ENCODE measurements at places on chromosomes 1 and 21.

GRCh38 chr1:228363686-228364067, 43.0 kb downstream of the TRIM11 start:
- no peak for DNase-seq

DNA sequence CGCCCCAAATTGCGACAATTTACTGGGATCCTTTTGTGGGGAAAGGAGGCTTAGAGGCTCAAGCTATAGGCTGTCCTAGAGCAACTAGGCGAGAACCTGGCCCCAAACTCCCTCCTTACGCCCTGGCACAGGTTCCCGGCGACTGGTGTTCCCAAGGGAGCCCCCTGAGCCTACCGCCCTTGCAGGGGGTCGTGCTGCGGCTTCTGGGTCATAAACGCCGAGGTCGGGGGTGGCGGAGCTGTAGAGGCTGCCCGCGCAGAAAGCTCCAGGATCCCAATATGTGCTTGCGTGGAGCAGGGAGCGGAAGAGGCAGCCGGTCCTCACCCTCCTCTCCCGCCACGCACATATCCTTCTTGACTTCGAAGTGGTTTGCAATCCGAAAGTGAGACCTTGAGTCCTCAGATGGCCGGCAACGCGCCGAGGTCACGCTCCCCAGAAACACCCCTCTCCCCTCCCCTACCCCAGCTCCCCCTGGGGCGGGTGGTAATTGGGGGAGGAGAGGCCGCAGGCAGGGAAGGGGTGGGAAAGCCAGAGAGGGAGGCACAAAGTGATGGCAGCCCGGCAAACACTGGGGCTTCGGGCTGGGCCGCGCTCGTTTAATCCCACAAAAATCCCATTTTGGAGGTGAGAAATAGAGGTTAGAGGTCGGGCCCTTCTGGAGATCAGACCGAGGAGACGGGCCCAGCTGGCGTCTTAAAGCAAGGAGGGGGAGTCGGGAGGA, 6.2 kb downstream of the SIM2 start:
- DNase-seq: no peak

DNA sequence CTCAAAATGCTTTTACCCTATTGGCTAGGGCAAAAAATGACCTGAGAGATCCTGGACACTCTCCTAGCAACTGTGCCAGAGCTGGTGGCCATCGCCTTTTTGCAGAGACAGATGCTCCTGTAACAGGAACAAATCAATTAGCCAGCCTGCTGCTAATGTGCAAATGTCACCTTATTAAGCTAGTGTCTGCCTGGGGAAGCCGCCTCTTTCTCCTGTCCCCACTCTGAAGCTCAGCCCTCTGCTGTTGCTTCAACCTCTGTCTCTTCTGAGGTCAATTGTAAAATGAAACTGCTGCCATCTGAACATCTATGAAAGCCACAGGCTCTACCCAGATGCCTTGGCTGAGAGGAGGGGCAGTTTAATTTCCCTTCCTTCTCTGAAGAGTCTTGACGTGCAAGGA, 85.5 kb upstream of the CACNA1E start:
- no peak for DNase-seq

DNA sequence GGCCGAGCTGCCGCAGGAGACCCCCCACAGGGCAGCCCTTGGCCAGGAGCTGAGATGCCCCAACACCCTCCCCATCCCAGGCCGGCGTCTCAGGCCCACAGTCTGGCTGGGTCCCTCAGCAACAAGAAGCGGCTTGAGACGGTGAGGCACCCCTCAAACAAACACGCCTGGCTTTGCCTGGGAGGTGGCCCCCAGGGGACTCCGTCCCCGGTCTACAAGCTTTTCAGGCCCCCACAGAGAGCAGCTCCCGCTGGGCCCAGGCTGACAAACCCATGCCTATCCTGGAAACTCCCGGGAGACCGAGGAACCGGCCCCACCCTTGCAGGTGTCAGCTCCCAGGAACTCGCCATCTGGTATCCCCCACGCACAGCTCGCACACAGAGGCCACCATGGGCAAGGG, 67.0 kb downstream of the ARHGEF16 start:
- DNase-seq: no peak

GRCh38 chr1:14968251-14968851, 185.2 kb upstream of the TMEM51 start:
- DNase-seq: peak; percentile 81

DNA sequence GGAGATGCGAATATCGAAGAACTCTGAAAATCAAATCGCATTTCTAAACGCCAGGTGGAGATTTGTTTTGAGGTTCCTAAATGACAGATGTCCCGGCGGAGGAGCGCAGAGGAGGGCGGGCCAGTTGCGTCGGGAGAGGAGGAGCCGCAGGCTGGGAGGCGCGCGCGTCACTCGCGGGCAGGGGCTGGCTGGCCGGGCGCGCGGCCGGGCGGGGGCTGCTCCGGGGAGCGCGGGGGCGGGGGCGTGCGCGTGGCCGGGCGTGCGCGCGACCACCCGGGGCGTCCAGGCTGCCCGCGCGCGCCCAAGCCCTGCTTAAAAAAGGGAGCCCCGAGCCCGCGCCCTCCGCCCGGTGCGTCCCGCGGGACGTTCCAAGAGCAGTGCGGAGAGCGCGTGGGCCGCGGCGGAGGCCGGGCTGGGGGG, 47.3 kb downstream of the H3-3A start:
- DNase-seq: peak; percentile 91

GRCh38 chr1:179002552-179003345, 22.9 kb upstream of the FAM20B start:
- peak; percentile 54 for DNase-seq

GRCh38 chr1:161072751-161073449, 3.2 kb upstream of the ARHGAP30 start:
- DNase-seq: no peak

GRCh38 chr21:35097525-35097924, 48.4 kb upstream of the RUNX1 start:
- no peak for DNase-seq

- DNase-seq: no peak
These were observed 86.8 kb downstream of the SLC45A1 start for GRCh38 chr1:8404460-8405370.

- DNase-seq: no peak
These were observed 27.2 kb upstream of the KIF21B start for GRCh38 chr1:201050515-201051277.

- DNase-seq: no peak
These were observed 339.2 kb downstream of the DPYD start for GRCh38 chr1:97581614-97582051.

DNA sequence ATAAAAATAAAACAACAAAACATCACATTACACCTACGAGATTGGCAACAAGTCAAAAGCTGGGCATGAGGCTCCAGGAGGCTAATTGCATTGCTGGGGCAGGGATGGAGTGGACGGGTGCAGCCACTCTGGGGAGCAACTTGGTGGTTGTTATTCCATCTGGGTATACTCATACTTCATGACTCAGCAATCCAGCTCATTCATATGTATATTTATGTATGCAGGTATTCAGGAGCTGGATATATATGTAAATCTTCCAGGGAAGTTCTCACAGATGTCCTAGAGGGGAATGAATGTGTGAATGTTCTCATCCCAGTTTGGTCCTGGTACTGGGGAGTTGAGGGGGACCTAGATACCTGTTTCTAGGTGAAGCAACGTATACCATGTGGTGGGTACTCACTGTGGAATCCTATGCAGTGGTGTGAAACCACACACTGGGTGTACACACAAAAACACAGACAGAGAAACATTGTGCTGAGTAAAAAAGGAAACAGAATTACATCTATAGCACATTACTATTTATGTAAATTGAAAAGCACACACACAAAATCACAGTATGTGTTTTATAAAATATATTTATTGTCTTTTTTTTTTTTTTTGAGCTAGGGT, 79.7 kb upstream of the RAB4A start:
- no peak for DNase-seq

DNA sequence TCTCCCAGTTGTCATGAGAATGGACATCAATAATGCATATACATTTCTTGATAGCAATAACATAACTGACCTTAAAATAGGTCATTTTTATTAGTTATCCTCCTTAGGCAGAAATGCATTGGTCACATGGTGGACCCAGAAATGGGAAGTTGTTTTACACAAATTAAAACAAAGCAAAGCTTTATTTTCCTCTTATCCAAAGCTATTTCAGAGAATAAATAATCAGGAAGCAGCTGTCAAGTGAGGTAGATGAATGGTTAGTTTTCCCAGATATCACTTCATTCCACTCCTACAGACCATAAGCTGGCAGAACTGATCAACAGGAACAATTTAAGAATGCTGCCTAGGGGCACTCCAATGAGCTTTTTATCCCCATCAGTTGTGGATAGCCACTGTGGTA, 16.0 kb upstream of the OLIG1 start:
- no peak for DNase-seq

DNA sequence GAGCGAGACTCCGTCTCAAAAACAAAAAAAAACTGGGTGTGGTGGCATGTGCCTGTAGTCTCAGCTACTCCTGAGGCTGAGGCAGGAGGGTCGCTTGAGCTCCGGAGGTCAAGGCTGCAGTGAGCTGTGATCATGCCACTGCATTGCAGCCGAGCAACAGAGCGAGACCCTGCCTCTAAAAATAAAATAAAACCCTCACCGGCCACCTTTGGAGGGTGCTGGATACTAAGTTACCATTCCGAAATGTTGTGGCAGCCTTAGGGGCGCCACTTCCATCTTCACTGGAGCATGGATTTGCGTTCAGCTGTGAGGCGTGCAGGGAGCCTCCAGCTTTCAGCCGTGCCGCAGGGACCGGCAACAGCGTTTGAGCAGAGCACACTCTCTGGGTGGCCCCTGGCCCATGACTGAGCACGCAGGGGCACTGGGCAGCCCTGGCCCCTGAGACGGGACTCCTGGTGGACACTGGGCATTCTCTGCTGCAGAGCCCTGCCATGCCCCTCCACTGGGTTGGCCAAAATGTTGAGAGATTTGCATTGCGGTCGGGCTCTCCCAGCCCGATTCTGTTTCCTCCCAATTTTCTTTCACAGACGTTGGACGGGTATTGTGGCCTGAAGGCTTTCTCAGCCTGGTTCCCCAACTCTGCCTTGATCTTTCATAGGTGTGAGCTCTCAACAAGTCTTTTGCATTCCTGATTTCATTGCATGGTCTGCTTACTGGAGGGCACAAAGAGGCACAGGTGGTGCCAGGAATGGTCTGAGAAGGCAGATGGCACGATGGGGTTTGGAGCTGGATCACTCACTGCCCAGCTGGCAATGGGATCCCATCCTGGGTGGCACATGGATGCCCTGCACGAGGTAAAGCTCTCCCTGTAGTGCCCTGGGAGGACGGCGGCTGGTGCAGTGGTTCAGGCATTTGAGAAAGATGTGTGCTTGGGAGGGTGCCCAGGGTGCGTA, 5.8 kb upstream of the CFAP74 start:
- no peak for DNase-seq

- no peak for DNase-seq
These were observed 19.1 kb downstream of the COL24A1 start for GRCh38 chr1:86137436-86137835.

DNA sequence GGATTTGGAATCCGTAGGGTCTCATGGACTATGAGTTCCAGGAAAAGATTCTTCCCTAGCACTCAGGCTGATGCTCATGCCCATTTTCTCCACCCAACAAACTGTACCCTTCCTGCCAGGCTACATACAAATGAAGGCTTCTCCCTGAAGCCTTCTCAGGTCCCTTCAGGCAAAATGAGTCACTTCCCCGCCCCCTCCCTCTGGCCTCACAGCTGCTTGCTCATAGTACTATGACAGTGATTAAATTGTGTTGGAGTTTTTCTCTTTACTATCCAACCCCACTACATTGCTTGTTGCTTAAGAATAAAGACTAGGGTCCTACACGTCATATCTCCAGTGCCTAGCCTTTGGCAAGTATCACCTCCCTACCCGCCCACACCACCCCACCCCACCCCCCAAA, 207.6 kb upstream of the NFIA start:
- DNase-seq: no peak

GRCh38 chr1:9466780-9467758, 72.2 kb upstream of the SLC25A33 start:
- no peak for DNase-seq

GRCh38 chr1:167060141-167061072, 29.8 kb downstream of the GPA33 start:
- DNase-seq: no peak

DNA sequence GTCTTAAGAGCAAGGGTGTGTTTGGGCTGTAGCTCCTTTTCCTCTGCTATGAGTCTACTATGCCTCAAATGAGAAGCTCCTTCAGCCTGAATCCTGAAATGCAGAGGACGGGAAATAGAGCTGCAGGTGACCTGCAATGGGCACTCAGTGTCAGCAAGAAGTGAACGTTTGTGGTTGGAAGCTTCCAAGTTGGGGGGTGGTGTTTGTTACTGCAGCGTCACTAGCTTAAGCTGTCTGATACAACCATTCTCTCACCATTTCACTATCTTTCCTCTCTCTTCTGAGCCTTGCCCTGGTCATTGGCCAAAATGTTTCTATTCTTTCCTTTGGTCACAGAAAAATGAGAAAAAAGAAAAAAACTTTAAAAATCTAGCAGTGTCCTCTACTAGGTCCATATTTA, 19.4 kb downstream of the TRIM67 start:
- no peak for DNase-seq

GRCh38 chr21:41418956-41419680, 6.9 kb upstream of the MX1 start:
- DNase-seq: no peak

GRCh38 chr1:231985296-231986023, 358.9 kb downstream of the DISC1 start:
- DNase-seq: no peak

DNA sequence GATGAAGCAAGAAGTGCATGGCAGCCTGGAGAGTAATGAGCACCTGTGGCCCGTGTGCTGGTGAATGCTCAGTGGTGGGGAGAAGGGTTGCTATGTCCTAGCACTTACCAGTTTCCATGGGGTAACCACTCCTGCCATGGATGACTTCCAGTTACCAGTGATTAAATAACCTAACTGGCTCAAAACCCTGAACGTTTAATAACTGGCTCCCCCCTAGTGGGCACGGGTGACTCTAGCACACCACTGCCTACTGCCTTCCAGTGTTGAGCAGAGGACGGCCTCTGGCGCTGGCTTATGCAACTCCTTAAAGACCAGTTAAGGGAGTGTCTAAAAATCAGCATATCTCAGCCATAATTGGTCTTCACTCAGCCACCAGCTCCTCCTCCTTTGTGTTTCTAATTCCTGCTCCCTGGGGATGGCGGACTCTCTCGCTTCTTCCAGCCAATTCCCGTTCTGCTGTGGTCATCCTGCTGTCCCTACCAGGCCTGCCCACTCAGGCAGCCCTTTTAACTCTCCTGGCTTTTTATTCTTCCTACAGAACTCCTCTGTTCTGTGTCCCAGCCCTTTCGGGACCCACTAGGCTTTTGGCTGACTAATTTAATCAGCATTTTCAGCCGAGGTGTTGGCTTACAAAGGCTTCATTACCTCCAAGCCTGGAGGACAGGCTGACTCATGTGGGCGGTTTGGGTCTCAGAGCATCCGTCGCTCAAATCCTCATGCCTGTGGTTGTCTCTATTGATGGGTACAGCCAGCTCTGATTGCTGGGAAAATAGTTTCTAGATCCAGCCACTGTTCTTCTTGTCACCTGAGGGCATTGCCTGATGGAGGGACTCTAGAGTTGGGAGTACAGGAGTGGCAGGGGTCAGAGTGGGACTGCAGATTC, 332.4 kb downstream of the CAMTA1 start:
- DNase-seq: no peak

- peak; percentile 45 for DNase-seq
These were observed 22.0 kb downstream of the THAP3 start for GRCh38 chr1:6646499-6647148.

All from globus pallidus (tissue), 1 donor.